HepG2 (cell line): ENCODE measurements at places on chromosomes 1 and 21.

DNA sequence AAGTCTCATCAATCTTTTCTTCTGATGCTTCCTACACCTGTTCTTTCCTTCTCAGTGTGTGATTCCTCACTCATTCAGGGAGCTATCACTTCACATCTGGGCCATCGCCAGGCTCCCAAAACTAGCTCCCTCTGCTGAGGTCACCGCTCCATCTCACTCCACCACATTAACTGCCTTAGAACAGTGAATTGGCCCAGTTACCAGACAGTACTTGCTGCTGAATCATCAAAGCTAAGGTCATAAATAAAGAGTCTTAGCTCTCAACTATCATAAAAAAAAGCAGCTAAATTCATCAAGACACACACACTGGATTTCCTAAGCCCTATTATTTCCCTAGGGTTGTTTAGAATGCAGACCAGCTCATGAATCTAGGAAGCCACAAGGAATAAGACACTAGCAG lies 18.8 kb upstream of the SRM start:
- DNase-seq = no peak

DNA sequence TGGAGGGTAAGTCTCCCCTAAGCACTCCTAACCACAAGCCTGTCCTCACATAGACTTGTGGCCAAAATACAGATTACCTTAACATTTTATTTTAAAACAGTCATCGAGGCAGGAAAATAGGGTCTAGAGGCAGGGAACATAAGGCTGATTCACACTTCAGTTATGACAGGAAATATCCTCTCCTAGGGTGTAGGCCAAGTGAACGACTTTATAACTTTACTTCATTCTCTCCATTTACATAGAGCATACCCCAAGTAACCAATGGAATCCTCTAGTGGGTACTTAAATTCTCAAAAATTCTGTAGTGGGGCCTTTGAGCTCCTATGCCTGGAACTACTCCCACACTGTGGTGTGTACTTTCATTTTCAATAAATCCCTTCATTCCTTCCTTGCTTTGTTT lies 113.0 kb downstream of the WDR3 start:
- DNase-seq = no peak

GRCh38 chr1:201666102-201666501 lies 127.2 kb downstream of the NAV1 start:
- no peak for DNase-seq

- no peak for DNase-seq
Measured at GRCh38 chr1:169047074-169047473, 59.4 kb upstream of the ATP1B1 start.

DNA sequence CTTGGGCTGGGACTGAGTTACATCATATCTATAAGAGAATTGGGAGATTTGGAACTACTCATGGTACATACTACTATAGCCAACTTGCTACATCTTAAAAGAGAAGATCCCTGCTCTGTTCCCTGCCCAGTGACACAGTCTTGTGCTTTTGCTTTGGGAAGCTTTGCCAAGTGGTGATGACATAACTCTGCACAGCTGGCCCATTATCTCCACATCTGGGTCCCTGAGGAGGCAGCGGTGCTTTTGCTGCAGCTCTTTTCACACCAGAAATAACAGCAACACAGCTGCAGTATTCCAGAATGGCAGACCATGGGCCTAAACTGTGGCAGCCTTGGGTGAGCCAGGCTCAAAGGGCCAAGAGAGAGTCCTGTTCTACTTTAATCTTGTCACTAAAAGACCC lies 296.0 kb downstream of the HHAT start:
- DNase-seq = no peak

DNA sequence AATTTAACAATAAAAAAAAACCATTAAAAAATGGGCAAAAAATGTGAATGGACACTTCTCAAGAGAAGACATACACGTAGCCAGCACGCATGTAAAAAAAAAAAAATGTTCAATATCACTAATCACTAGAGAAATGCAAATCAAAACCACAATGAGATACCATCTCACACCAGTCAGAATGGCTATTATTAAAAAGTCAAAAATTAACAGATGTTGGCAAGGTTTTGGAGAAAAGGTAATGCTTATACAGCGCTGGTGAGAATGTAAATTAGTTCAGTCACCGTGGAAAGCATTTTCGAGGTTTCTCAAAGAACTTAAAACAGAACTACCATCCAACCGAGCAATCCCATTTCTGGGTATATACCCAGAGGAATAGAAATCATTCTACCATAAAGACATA lies 1091.5 kb upstream of the B3GALT2 start:
- no peak for DNase-seq

DNA sequence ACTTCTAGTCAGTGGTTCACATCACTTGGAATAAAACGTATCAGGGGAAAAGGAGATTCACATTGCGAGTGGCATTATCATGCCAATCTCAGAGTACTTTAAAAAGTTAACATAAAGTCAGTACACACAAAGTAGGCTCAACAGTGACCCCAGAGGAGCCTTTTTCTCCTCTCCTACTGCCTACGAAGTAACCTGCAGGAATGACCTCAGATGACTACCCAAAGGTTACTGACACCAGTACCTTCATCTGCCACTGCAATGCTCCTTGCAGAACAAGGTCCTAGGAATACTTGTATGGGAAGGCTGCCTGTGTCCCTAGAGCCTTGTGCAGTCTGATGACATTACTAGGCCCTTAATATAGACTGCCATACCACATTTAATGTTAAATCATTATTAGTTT lies 389.8 kb upstream of the LYPLAL1 start:
- no peak for DNase-seq

- no peak for DNase-seq
Measured at GRCh38 chr1:36838888-36839287, 195.4 kb downstream of the GRIK3 start.

GRCh38 chr1:217929213-217929885 lies 298.2 kb downstream of the SPATA17 start:
- no peak for DNase-seq

- no peak for DNase-seq
Measured at GRCh38 chr1:83849191-83850061, 149.5 kb downstream of the TTLL7 start.

DNA sequence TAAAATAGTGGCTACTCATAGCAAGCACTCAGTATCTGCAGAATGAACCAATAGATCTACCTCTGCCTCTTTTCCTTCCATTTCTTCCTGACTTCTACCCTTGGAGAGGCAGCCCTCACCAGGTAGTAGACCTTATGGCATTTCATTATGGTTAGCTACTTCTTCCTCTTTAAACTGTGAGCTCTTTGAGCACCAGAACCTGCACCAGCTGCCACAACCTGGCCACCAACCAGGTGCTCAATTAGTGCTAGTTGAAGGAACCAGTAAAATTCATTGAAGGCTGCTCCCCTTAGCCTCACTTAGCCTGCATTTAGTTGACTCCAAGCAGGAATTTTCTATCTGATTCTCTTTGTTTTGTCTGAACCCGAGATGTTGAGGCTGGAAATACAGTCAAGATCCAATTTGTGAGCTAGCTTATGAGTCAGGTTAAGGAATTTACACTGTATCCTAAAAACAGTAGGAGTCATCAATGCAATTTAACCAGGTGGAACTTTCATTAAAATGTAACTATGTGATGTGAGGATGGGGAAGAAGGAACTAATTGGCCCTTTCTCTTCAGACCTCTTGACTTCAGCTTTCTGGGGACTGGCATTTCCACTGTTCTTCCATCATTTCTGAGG lies 81.5 kb upstream of the UBE2U start:
- no peak for DNase-seq

GRCh38 chr1:83086346-83086745 lies 912.6 kb downstream of the TTLL7 start:
- no peak for DNase-seq

GRCh38 chr1:71618766-71619530 lies 538.1 kb upstream of the ZRANB2 start:
- DNase-seq = no peak

- peak; percentile 98 for DNase-seq
Measured at GRCh38 chr1:244833734-244834542, 1.5 kb upstream of the COX20 start.

DNA sequence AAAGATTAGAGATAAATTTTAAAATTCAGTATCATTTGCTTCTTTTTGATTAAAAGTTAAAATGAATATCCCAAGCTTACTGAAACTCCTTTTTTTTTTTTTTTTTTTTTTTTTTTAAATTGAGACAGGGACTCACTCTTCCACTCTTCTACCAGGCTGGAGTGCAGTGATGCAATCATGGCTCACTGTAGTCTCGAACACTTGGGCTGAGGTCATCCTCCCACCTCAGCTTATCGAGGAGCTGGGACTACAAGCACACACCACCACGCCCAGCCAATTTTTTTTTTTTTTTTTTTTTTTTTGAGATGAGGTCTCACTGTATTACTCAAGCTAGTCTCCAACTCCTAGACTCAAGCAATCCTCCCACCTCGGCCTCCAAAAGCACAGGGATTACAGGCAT lies 92.1 kb upstream of the RGS18 start:
- DNase-seq = no peak

- no peak for DNase-seq
Measured at GRCh38 chr1:74395571-74395970, 116.8 kb downstream of the LRRC53 start.

DNA sequence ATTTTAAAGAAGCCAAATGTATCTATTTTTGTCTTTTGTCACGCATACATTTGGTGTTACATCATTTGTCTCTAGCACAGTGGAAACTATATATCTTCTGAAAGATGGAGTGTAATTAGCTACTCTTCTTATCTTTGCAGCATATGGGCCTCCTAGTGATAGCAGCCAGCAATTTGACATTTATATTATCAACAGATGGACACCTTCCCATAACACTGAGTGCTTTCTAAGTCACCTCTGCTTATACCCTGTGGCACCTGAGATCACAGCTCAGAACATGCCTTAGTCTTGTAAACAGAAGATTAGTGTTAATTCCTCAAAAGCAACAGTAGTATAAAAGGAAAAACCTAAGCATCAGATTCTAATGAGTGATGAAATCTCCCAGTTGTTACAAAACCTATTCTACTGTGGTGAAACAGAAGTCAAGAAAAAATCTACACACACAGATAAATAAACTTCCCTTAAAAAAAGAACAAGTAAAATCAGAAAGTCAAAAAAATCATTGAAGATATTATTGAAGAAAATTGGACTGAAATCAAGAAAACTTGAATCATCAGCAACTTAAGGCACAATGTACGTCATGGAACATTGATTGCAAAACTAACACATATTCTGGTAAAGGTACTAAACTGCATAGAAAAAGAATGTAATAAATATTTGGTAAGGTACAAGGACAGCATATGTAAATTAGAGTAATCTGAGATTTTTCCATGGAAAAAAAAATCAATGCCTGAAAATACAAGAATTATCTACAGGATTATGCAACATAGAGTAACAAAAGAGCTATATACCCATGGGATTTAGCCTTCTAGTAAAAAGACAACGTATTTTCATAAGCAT lies 61.7 kb downstream of the KCNT2 start:
- DNase-seq = no peak

DNA sequence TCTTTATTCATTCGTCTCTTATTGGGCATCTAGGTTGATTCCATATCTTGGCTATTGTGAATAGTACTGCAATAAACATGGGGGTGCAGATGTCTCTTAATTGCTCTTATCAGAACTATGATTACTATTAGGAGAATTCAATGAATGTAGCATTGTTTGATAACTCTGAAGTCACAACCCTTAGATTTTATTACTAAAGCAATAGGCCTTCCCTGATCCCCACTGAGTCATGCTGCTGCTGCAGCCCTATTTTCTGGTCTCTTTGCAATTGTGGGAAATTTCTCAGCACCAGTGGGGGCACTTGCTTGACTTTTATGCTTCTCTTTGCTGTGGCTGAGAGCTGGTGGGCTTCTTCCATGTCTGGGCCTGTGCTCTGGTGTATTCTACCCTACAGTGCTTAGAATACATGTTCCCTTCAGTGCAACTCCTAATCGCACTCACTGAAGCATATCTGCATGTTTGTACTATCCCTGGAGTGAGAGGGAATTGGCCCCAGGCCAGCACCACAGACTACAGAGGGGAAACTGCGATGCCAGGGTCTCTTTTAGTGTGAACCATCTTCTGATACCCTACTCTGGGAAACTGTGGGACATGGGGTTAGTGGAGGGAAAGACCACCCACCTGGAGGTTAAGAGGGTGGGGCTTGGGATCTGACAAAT lies 52.2 kb upstream of the ROR1 start:
- DNase-seq = no peak

- no peak for DNase-seq
Measured at GRCh38 chr1:85847356-85847755, 139.1 kb upstream of the ZNHIT6 start.
